ENCODE measurements at places on chromosomes 5 and 9.

- no peak for DNase-seq
These were observed 189.1 kb downstream of the WDR70 start for GRCh38 chr5:37568018-37568753.

GRCh38 chr5:173316339-173317020, 11.7 kb downstream of the STC2 start:
- no peak for DNase-seq

DNA sequence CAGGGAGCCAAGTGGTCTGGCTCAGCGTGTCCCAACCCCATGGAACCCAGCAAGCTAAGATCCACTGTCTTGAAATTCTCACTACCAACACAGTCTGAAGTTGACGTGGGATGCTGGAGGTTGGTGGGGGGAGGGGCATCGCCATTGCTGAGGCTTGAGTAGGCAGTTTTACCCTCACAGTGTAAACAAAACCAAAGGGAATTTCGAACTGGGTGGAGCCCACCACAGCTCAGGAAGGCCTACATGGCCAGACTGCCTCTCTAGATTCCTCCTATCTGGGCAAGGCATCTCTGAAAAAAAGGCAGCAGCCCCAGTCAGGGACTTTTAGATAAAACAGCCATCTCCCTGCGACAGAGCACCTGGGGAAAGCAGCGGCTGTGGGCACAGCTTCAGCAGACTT, 17.1 kb upstream of the FBXL17 start:
- no peak for DNase-seq

- DNase-seq = no peak
These were observed 370.0 kb downstream of the ZSWIM6 start for GRCh38 chr5:61701877-61702602.

DNA sequence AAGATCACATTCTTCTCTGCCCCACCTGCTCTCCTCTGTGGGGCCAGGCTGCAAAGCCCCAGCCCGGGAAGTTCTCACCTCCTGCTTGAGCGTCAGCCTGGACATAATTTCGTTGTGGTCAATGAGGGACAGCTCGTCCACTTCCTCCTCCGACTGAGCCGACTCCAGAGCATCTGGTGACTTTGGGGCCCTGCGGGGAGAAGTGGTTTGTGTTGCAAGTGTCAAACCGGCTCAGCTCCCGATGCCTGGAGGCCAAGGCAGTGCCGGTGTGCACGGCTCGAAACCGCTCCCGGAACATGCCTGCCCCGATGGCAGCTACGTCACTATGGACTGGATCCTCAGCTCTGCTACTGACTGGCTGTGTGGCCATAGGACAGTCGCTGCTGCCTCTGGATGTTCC, 52.8 kb downstream of the PRRT1B start:
- no peak for DNase-seq

- DNase-seq = no peak
These were observed 89.3 kb upstream of the DMRT1 start for GRCh38 chr9:752201-752600.

DNA sequence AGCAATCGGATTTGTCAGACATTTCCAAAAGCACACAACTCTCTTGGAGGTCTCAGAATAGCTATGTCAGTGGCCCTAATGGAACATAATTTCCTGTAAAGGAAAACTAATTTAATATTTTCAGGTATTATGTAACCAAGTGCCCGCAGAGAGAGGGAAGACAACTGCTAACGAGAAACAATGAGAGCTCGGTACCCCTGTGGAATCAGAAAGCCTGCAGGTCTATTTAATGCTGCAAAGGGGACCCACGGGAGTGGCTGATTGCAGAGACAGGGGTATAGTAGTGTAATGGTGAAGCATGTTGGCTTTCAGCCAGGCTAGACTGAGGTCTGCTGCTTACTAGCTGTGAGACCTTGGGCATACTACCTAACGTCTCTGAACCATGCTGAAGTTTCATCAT, 508.1 kb upstream of the BRINP1 start:
- DNase-seq = no peak

DNA sequence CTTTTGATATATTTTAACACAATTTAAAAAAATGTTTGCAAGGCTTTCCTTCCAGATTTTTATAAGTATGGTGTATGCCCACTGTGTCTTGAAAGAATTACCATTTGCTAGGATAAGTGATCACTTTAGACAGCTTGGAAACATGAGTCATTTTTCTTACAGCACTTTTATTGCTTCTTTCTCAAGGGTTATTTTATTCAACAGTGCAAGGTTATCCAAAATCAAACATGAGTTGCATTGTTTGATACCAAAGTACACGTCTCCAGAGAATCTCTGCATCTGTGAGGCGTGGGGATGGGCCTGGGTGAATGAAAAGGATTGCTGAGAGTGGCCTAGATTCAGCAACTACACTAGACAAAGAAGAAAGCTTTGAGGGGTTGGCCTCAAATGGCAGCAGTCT, 329.6 kb downstream of the ADAMTS6 start:
- no peak for DNase-seq

DNA sequence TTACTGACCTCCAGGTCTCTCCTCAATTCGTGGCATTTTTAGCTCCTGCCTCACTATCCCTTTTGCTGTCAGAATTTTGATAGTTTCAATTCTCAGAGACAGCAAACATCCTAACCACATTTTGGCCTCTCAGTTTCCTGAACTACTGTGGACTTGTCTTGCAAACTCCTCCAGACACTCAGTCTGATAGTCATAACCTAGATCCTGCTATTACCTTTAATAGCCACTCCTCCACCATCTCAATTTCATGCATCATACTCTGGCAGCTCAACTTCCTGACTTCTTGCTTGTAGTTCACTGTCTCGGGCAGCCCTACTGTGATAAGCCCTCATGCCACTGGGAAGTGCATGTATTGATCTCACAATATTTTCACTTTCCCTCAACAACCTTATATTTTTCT, 481.8 kb upstream of the CDH18 start:
- DNase-seq = no peak

GRCh38 chr5:120007598-120007997, 378.2 kb downstream of the FAM170A start:
- no peak for DNase-seq

- no peak for DNase-seq
These were observed 41.6 kb downstream of the GNA14 start for GRCh38 chr9:77606526-77606925.

GRCh38 chr5:42429694-42430093, 6.5 kb downstream of the GHR start:
- DNase-seq = no peak

DNA sequence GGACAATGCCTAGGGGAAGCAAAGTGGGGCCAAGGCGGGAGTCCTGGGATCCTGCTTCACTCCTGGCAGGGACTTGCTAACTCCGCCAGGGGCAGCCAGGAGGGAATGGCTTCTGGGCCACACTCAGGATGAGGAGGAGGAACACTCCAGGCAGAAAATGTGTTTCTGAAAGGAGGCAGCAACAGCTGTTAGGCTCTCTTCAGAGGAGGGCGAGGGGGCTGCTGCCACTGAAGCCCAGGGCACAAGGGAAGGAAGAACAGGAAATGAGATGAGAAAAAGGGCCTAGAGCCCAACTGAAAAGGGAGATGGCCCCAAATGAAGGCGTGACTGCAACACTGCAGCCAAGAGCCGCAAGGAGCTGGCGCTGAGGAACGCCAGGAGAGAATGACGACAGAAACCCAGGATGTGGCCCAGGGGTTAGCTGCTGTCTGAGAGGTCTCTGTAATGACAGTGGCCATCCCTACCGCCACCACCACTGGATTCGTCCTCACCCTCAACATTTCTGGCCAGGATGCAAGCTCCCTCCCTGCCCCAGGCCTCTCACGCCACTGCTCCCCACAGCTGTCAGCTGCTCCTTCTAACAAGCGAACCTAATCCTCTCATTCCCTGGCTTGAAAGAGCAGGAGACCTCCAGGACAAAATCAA, 15.8 kb downstream of the PSMB7 start:
- DNase-seq = no peak

DNA sequence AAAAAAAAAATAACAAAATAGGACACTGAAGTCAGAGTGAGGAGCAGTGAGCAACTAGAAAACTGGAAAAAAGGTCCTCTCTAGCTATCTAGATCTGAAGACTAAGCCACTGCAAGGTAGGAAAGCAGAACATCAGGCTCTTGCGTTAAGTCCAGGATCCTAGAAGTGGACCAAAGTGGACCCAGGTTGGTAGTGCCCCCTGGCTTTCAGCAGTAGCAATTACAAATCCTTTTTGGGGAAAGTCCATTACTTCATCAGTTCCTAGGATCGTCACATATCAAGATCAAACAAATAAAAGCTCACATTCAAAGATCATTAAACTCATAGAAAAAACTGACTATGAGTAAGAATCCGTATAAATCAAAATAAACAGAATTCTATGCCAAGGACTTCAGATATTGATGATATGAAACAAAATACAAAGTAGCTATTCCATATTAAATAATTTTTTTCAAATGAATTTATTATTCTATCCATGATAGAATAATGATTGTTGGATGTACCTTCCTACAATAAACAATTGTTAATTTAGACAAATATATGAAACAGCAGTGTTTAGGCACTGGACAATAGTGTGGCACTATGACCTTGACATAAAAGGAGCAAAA, 6.5 kb upstream of the RICTOR start:
- no peak for DNase-seq

DNA sequence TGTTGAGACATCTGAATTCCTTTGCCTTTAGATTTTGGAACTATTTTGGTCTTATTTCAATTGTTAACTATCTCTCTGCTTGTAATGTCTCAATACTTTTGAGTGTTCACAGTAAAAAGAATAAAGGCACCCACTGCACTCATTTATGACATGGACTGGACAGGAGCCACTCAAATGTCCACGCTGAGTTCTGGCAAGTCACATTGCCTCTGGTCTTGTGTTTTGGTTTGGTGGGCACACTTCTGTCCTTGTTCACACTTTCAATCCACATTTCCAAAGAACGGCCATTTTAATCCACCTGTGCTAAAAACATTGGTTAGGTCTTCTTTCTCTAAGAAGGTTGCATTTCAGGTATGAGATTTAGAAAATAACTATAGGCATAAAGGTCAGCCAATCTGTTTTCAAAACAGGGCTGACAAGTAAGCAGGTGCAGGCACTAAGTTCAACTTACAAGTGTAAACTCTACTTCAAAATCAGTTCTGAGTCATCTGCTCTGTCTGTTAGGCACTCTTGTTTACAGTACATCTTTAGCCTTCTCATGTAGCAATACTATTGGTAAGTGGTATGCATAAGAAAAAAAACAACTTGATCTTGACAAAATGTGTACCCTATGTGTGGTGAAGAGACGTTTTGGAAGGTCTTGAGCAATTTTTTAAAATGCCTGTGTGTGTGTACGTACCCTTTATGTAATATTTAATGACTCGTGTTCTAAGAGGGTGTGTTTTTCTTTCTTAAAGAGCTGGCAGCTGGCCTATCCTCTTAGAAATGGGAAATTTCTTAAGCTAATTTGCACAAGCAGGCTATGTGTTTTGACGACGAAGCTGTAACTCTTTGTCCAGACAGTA, 31.5 kb upstream of the ZFAND5 start:
- no peak for DNase-seq

DNA sequence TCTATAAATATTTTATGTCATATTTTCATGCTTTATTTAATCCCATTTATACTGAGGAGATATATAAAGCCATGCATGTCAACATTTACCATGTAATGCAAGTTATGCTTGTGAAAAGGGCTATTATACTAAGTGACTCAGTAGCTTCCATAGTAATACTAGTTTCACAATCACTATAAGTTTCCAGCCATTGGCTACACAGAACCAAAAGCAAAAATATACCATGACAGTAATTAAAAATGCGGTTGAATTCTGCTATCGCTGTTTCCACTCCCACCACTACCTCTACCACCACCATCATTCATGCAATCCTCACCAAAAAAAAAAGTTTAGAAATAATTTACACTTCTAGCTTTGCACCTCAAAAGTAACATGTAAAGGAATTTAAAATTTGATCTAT, 60.2 kb downstream of the MLLT3 start:
- no peak for DNase-seq

GRCh38 chr5:45793638-45794532, 97.7 kb upstream of the HCN1 start:
- DNase-seq = no peak

DNA sequence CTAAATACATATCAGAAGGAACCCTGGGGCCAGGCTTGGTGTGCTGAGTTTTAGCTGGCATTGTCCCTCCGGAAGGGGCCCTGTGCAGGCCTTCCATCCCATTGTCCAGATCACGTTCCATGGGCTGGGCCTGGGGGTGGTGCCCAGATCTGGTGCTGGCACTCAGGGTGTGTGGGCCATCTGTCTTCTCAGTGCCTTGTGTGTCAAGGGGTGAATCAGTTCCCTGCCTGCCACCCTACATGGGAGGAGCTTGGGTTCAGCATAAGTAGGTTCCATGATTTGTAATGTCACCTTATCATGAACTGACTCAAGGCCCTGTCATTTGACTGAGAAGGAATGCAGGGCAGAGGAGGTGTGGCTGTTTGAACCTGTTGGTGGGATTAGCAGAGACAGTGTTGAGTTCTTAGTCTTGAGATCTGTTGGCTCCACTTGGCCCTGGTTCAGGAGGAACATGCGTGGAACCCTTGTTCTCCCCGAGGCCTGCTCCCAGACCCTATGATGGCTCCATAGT, 176.8 kb downstream of the MACROH2A1 start:
- no peak for DNase-seq

- DNase-seq = no peak
These were observed 12.7 kb downstream of the PDGFRB start for GRCh38 chr5:150142959-150143349.

GRCh38 chr5:134252671-134253070, 26.8 kb upstream of the PPP2CA start:
- DNase-seq = no peak

GRCh38 chr5:115461506-115462290, 82.9 kb downstream of the FEM1C start:
- no peak for DNase-seq

- no peak for DNase-seq
These were observed 1.1 kb downstream of the C9 start for GRCh38 chr5:39363217-39363616.

DNA sequence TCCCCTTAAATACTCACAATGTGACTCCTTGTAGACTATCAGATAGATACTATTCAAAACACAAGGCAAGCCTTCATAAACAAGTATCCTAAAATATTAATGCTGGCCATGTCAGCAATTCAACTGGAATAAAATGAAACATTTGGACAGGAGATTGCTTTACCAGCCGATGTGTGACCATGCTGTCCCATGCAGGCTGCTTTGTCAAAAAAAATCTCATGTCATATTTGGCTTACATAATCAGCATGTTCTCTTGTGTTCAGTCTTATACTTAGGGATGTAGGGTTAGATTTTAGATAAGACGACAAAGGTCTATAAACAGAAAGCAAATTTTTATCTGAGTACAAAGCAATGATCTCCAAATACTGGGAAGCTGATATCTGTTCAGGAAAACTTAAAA, 108.5 kb downstream of the NR6A1 start:
- no peak for DNase-seq

GRCh38 chr9:113337714-113338113, 2.4 kb downstream of the WDR31 start:
- DNase-seq = no peak

GRCh38 chr5:67038817-67039603, 157.6 kb downstream of the CD180 start:
- DNase-seq = no peak

- peak; percentile 61 for DNase-seq
These were observed 8.1 kb downstream of the SLC12A7 start for GRCh38 chr5:1103505-1104326.

Data from NCI-H1092 (cell line).